ENCODE measurements at places on chromosomes 12 and 14. TPM values are rescaled to one million over a fixed set of nuclear protein-coding genes. Genes with fewer than 3 reads are reported as not detected.

The UNC119B gene
- total RNA-seq: 43.2 TPM

The FGD4 gene
- total RNA-seq: 35.1 TPM

DNA sequence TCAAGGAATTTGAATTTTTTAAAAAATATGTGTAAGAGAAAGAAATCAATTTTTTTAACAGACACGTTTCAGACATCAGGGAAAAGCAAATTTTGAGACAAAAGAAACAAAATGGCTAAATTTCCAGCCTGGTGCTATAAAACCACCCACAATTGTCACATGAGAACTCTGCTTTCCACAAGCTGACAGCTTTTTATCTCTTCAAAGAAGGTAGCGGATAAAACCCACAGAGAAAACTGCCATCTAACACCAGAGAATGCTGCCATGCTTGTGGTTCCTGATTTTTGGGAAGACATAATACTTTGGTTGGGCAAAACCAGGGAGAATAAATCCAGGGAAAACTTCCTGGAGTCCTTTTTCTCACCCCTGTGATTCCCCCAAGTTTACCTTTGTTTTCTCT lies 10.3 kb upstream of the ITPR2 start:
- DNase-seq: no peak

DNA sequence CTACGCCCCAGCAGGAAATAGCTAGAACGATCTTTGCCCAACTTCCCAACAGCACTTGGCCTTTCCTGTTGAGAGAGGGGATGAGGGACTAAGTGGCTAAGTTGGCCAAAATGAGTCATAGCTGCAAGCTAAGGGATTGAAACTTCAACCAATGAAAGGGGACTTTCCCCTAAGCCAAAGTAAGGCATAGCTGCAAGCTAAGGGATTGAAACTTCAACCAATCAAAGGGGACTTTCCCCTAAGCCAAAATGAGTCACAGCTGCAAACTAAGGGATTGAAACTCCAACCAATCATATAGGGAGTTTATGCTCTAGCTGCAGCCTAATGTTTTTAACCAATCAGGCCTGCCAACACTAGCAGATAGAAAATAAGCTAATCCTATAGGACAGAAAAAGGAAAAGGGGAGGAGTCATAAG lies 100.5 kb upstream of the SSTR1 start:
- DNase-seq: no peak

- DNase-seq: no peak
These were observed 69.3 kb upstream of the HMGA2 start for GRCh38 chr12:65754744-65755595.

DNA sequence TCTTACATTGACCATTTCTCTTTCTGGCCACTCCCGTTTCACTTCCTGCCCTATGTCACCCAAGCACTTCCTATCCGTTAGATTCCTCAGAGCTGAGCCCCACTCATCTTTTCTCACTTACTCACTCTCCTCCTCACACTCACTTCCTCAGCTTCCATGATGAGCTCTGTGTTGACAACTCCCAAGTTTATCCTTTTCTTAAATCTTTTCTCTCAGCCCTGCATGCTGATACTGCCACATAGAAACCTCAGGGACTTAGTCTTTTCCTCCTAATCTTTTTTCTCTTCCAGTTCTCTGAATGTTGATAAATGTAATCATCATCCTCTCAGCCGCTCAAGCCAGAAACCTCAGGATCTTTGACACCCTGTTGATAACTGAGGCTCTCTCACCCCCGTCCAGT lies 99.6 kb downstream of the ANO6 start:
- DNase-seq: no peak

GRCh38 chr14:29788093-29788492 lies 139.6 kb downstream of the PRKD1 start:
- DNase-seq: no peak

GRCh38 chr12:126558219-126558618 lies 1493.0 kb downstream of the AACS start:
- no peak for DNase-seq
